Cardiac atrium fibroblast (primary cell): ENCODE measurements at places on chromosomes 13 and 19. TPM values are rescaled to one million over a fixed set of nuclear protein-coding genes. Genes with fewer than 3 reads are reported as not detected.

The SYNGR4 gene
- total RNA-seq = not detected in 2 replicates

The SIGLECL1 gene
- total RNA-seq = not detected in 2 replicates

The LRRC63 gene
- total RNA-seq = not detected in 2 replicates

The OR7A17 gene
- not detected in 2 replicates for total RNA-seq

The DDA1 gene
- 25.3 and 47.7 TPM in 2 replicates for total RNA-seq

The CATSPERD gene
- not detected in 2 replicates for total RNA-seq

The SKA3 gene
- 3.4 and 3.7 TPM in 2 replicates for total RNA-seq

The RXFP2 gene
- not detected in 2 replicates for total RNA-seq

The KLF5 gene
- 2.1 and 4.3 TPM in 2 replicates for total RNA-seq

The IGLON5 gene
- 0.32 and 0.90 TPM in 2 replicates for total RNA-seq

The EFNA2 gene
- not detected in 2 replicates for total RNA-seq

The CD79A gene
- total RNA-seq = not detected in 2 replicates

The IGFL1 gene
- total RNA-seq = not detected in 2 replicates

The CCDC122 gene
- 2.2 and 3.2 TPM in 2 replicates for total RNA-seq

The PRODH2 gene
- not detected in 2 replicates for total RNA-seq

The SMIM44 gene
- not detected in 2 replicates for total RNA-seq

The SERTAD3 gene
- total RNA-seq = 23.3 and 27.8 TPM in 2 replicates

The NEK5 gene
- total RNA-seq = under 0.01 TPM in 1 of 2 replicates, not detected in the other

The KLK14 gene
- total RNA-seq = not detected in 2 replicates

The ZNF85 gene
- total RNA-seq = 2.3 and 5.2 TPM in 2 replicates

The ZNF610 gene
- total RNA-seq = 3.2 and 3.4 TPM in 2 replicates

The EHD2 gene
- total RNA-seq = 261 and 300 TPM in 2 replicates

The PSG4 gene
- 0.18 and 0.49 TPM in 2 replicates for total RNA-seq

The GPC6 gene
- total RNA-seq = 15.2 and 27.5 TPM in 2 replicates

The FXYD1 gene
- 0.49 and 2.0 TPM in 2 replicates for total RNA-seq

The CCDC70 gene
- total RNA-seq = not detected in 2 replicates

The KLF1 gene
- not detected in 2 replicates for total RNA-seq

The SHISA2 gene
- 0.54 TPM in 1 of 2 replicates, not detected in the other for total RNA-seq

The TIMM50 gene
- total RNA-seq = 62.0 and 74.4 TPM in 2 replicates

The NLRP12 gene
- total RNA-seq = 0.32 TPM in 1 of 2 replicates, not detected in the other

The CEACAM7 gene
- total RNA-seq = not detected in 2 replicates

The GFY gene
- total RNA-seq = not detected in 2 replicates
